ENCODE measurements at places on chromosomes 4 and X. TPM values are rescaled to one million over a fixed set of nuclear protein-coding genes. Genes with fewer than 3 reads are reported as not detected.

DNA sequence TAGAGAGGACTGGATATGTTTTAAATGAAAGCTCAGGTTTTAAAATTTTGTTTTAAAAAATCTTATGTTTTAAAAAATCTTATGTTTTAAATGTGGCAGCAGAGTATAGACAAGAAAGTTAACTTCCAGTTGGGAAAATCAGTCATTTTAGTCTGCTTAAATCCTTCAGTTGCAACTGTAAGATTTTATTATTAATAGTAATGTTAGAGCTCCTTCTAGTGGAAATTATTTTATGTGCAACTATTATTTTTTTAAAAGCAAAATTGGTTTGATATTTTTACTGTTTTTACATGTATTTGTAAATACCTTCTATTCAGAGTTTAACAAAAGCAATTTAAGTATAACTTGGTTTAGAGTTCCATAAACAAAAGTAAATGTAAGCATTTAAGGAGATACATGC is 8.5 kb upstream of the NUDT6 start:
- H3K4me1 ChIP-seq, result no peaks in the 10 kb centered on the region
- H3K36me3 ChIP-seq, result peaks cover 13% of the 10 kb centered on the region
- H3K4me3 ChIP-seq, result no peak overlapping the region
- no peak for DNase-seq
- no peak overlapping the region for H3K27ac ChIP-seq

- no peak overlapping the region for H3K27ac ChIP-seq
- DNase-seq, result no peak
- H3K36me3 ChIP-seq, result no peaks in the 10 kb centered on the region
- no peak overlapping the region for H3K4me3 ChIP-seq
- H3K4me1 ChIP-seq, result no peaks in the 10 kb centered on the region
These were observed 100.3 kb downstream of the DCK start for GRCh38 chr4:71093745-71094144.

DNA sequence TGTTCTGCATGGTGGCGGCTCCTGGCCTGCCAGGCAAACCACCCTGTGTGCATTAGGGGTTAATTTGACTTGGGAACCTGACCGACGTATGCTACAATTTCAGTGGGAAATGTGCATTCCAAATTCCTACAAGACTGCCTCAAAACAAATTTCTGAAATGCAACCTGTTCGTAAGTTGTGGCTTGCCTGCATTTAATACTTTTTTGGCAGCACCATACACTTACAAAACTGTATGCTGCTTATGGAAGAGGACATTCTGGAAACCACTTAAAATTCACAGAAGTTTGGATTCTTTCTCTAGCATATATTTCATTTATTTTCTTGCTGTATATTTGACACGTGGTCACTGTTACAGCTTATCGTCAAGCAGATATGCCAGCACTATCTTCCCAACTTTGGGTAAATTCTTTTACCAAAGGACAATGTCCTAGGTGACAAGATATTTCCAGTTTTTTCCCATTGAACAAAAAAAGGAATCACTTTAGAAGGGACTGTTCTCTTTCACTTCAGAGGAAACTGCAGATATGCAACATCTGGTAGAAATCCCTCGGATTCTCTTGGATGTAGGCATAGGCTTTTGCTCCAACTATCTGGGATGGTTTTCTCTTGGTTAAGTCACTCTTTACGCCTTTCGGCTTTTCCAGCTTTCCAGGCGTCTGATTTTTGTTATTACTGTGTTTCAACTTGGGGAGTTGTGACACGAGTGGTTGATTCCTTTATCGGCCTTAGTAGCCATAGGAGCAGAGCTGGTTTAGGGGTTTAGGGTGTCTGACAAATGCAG is 9.7 kb upstream of the TENM3 start:
- H3K27ac ChIP-seq, result no peak overlapping the region
- no peak for DNase-seq
- H3K27me3 ChIP-seq, result no peaks in the 10 kb centered on the region
- H3K4me1 ChIP-seq, result no peaks in the 10 kb centered on the region

DNA sequence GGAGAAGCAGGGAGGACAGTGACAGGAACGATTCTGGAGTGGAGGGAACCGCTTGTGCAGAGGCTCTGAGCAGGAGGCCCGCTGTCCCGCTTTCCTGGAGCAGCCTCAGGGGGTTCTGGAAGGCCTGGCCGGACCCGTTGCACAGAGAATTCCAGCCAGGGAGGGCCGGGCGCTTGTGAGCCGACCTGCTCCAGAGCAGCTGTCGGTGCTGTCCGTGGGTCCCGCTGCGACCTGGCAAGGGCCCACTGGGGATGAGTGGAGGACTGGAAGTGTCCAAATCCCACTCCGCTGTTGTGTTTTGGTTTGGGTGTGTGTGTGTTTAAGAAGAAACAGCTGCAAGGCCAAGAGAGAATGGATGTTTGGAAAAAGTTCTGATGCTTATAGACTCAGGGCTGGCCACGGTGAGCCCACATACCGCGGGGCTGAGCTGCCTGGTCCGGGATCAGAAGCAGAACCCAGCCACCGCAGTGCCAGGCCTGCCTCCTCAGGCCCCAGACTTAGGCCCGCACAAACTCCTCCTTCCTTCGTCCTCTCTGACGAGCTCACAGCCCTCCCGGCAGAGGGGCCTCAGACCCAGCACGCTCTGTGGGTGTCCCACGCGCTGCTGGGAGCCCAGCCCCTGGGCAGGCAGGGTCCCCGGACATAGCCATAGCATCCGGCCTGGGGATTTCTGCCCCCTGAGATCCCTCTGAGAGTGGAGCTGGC is 73.9 kb downstream of the HTRA3 start:
- H3K36me3 ChIP-seq, result no peaks in the 10 kb centered on the region
- H3K27ac ChIP-seq, result peak overlapping the region; percentile 50
- H3K4me1 ChIP-seq, result peaks cover 52% of the 10 kb centered on the region
- peak; percentile 87 for DNase-seq
- H3K4me3 ChIP-seq, result no peak overlapping the region
- H3K27me3 ChIP-seq, result no peaks in the 10 kb centered on the region

DNA sequence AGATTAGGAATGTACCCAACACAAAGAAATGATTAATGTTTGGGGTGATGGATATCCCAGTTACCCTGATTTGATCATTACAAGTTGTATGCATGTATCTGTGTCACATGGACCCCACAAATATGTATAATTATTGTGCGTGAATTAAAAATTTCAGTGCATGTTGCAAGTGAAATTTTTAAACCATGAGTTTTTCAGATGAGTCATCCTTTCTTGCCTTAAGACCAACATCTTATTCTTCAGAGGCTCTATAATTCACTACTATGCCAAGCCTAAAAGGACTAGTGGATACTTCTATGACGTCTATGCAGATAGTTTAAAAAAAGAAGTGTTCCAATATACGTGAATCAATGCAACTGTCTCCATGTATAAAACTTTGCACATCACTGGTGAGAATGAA is 113.0 kb upstream of the SH3RF1 start:
- DNase-seq, result no peak
- H3K36me3 ChIP-seq, result no peaks in the 10 kb centered on the region
- H3K4me3 ChIP-seq, result no peak overlapping the region
- H3K27me3 ChIP-seq, result no peaks in the 10 kb centered on the region
- H3K4me1 ChIP-seq, result no peaks in the 10 kb centered on the region

- no peaks in the 10 kb centered on the region for H3K4me1 ChIP-seq
- H3K27me3 ChIP-seq, result peaks cover 3% of the 10 kb centered on the region
- DNase-seq, result peak; percentile 72
- H3K27ac ChIP-seq, result peak within 1 kb of the TSS; percentile 59
- H3K4me3 ChIP-seq, result peak within 1 kb of the TSS; percentile 62
- H3K36me3 ChIP-seq, result no peaks in the 10 kb centered on the region
These were observed at the start of gene NHSL2 for GRCh38 chrX:71910643-71910985. TSS of gene NHSL2 (plus strand) at chrX:71910845.

- H3K4me1 ChIP-seq, result no peaks in the 10 kb centered on the region
- no peak for DNase-seq
- H3K27me3 ChIP-seq, result no peaks in the 10 kb centered on the region
These were observed 78.6 kb upstream of the LDB2 start for GRCh38 chr4:16977081-16977480.

KLHL4 gene
- total RNA-seq, result 0.81 TPM

RBMXL3 gene
- not detected for total RNA-seq

USP11 gene
- total RNA-seq, result 37.7 TPM

KCNE5 gene
- not detected for total RNA-seq

ZFP42 gene
- total RNA-seq, result not detected
